Karpas-422 (cell line): ENCODE measurements at places on chromosomes 2 and 18. TPM values are rescaled to one million over a fixed set of nuclear protein-coding genes. Genes with fewer than 3 reads are reported as not detected.

Gene DSG2
- not detected in 2 replicates for total RNA-seq

Gene POTEE
- total RNA-seq = 1.5 and 1.7 TPM in 2 replicates

Gene M1AP
- total RNA-seq = 0.11 TPM in 1 of 2 replicates, not detected in the other

Gene DIS3L2
- total RNA-seq = 15.8 and 19.0 TPM in 2 replicates

Gene PROC
- not detected in 2 replicates for total RNA-seq
